Stimulated activated CD8-positive, alpha-beta memory T cell treated with anti-CD3 and anti-CD28 coated beads, Interleukin-15, amount 100 ng/mL, for 48 hours (primary cell): ENCODE measurements at places on chromosomes 5 and 9.

DNA sequence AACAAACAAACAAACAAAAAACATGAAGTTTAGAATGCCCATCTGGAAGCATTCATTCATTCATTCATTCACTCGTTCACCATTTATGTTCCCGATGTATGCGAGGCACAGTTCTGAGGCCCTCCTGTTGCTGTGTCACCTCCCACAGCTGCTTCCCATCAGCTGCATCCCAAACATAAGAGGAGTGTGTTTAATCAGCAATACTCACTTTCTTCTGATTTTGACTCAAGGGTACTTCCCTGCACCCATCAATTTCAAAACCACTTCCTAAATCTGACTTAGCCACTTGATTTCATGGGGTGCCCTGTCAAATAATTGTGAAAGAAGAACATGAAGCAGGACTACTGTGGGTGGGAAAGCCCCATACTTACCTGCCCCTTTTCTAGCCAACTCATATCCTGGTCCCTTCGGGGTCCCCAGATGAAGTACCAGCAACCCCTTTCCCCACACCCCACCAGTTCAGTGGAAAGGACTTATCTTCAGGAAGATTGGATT is 128.0 kb upstream of the IL12B start:
- DNase-seq, result peak; percentile 13

GRCh38 chr5:9295466-9295801 is 250.4 kb downstream of the SEMA5A start:
- DNase-seq, result no peak

GRCh38 chr5:15550502-15551112 is 50.6 kb downstream of the FBXL7 start:
- no peak for DNase-seq

- no peak for DNase-seq
Measured at GRCh38 chr9:81532251-81532650, 157.1 kb downstream of the TLE1 start.

- no peak for DNase-seq
Measured at GRCh38 chr9:7960320-7961050, 160.9 kb upstream of the DMAC1 start.

DNA sequence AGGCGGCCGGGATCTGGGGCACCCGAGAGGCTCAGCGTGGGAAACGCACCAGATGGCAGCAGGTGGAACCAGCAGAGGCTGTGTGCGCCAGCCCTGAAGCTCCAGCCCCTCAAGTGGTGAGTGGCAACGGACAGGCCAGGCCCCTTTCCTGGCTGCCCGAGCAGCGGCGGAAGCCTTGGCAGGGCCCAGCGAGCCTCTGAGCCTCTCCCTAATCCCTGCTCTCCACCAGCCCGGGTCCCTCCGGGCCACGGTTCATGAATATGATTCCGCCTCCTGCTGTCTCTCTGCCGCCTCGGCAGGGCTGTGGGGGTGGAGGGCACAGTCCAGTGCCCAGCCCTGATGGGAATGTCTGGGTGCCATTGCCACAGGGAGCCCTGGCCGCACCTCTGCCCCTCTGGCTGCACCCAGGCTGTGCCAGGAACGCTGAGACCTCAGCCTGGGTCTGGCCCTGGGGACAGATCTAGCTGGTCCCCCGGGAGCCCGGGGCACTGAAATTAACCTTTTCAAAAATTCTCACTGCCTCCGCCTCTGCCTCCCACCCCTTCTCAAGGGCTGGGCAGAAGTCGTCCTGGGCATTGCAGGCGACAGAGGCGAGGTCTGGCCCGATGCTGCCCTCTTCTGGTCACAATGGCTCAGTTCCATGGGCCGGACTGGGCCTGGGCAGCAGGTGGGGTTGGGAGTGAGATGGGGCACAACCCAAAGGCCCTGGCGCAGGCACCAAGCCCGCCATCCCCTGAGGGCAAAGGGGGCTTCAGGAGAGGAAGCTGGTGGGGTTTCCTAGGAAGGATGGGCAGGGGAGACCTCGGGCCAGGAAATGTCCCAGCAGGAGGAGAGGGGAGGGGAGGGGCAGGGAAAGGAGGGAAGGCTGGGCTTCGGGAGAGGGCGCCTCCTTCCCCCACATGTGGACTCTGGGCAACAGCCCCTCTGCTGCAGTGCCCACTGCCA is 20.3 kb downstream of the CCDC187 start:
- DNase-seq, result peak; percentile 52

- DNase-seq, result no peak
Measured at GRCh38 chr9:6877671-6878161, 119.9 kb downstream of the KDM4C start.

- no peak for DNase-seq
Measured at GRCh38 chr9:17955409-17955808, 376.5 kb downstream of the SH3GL2 start.

DNA sequence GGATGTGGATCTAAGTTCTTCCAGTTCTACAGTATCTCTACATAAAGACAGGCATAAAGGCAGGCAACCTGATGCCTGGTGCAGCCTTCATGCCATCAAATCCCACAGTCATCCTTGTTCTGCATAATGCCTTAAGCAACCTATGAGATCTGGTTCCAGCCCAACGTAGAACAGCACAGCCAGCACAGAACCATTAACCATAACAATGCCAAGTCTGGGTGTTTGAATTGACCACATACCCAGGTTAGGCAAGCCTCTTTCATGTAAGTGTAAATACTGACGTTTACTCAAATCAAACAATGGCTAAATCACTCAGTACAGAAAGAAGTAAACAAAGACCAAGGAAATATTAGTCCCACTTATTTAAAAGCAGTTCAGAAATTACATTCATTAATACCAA is 195.0 kb downstream of the ADAMTSL1 start:
- no peak for DNase-seq

GRCh38 chr9:27447031-27447683 is 76.9 kb upstream of the IFNK start:
- no peak for DNase-seq

DNA sequence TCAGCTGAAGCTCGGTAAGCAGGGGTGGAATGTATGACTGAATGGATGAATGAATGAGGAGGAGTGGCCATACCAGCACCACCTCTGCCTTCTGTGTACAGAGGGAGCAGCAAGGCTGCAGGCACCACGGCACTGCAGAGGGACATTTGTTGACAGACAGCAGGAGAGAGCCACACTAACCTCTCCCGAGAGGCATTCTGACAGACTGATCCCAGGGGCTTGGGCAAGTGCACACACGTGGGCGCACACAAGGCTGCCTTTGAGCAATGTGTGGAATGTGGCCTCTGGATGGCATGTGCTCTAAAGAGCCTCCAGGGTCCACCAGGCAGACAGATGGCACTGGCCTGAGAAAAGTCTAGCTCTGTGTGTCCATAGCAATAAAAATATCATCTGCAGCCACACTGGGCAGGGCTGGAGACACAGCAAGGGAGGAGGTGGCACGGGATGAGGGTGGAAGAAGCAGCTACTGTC is 111.8 kb downstream of the ACTL7B start:
- DNase-seq, result no peak

DNA sequence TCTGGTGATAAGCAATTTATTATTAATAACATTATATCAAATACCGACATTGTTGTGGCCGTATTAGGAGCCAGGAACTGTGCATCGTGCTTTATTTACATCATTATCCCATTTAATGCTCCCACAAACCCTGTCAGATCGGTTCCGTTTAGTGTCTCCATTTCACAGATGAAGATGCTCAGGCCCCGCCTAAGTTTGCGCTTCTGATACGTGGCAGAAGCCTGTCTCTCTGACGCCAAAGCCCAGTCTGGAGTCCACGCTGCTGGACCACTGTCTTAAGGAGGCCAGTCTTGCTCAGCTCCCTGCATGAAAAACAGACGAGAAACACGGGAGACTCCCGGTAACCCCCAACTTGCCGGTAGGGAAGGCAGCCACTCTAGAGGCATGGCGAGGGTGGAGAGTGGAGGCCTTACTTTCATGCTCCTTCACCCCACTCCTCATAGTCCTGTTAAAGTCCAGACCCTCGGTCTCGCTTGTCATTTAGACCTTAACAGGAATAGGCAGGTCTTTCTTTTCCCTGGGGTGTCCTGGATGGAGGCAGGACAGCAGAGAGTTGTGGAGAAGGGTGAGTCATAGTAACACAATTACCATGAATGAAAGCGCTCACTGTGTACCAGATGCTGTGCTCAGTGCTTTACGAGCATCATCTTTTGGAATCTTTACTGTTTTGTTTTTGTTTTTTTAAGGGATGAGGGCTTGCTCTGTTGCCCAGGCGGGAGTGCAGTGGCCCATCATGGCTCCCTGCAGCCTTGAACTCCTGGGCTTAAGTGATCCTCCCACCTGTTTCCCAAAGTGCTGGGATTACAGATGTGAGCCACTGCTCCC is 872 bp downstream of the TXNDC15 start:
- no peak for DNase-seq

DNA sequence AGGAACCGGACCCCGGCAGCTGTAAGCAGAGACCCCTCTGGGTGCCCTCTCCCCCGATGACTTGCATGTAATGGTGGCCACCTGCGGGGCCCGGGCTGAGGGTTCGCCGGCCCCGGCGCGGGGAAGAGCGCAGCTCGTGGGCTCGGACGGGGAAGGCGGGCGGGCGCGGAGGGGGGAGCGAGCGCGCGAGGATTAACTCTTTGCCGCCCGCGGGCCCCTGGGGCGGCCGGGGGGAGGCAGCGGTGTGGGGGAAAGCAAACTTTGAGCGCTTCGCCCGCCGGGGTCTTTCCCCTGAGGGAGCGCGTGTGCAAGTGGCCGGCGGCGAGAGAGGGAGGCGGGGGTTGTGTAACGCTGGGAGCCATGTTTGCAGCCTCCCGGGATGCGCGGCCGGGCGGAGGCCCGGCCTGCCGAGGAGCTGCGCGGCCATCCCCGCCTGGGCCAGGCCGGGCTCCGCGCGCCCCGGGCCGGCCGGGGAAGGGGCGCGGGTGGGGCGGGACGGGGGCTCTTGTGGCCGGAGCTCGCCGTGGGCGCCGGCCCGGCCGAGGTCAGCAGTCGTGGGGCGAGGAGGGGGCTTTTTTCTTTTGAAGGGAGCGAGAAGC is 547 bp downstream of the ANP32B start:
- DNase-seq, result peak; percentile 21

DNA sequence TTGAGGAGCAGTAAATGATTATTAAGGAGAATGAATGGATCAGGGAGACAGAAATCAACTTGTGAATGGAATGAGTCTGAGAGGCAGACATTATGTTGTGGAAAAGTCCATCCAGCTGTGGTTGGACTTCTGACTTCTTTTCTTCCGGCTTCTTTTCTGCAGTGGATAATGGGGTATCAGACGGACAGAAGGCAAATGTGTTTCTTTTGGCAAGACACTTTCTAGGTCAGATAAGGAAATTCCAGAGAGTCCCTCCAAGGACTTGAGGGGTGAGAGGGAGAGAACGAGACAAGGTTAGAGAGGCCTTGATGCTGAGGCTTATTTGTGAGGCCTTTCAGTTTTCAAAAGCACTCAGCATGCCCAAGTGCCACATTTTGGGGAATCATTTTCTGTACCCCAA is 17.1 kb upstream of the GRHPR start:
- no peak for DNase-seq

- no peak for DNase-seq
Measured at GRCh38 chr5:2173151-2173834, 290.6 kb upstream of the IRX4 start.

DNA sequence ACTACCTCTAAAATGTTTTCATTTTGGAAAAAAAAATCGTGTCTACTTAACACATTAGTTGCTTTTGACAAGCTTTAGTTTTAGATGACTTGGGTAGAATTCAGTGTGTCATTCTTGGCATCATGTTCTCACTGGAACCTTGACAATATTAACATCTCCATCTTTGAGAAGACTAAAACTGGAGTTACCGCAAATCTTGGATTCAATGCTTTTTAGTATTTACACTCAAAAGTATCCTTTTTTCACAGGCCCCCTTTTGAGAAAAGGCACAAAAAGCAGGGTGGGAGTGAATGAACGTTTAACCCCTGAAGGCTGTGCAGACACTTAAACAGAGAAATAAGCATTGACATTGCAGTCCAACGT is 549.1 kb downstream of the CSNK1G3 start:
- no peak for DNase-seq

- no peak for DNase-seq
Measured at GRCh38 chr9:130498298-130498917, 53.6 kb downstream of the ASS1 start.

DNA sequence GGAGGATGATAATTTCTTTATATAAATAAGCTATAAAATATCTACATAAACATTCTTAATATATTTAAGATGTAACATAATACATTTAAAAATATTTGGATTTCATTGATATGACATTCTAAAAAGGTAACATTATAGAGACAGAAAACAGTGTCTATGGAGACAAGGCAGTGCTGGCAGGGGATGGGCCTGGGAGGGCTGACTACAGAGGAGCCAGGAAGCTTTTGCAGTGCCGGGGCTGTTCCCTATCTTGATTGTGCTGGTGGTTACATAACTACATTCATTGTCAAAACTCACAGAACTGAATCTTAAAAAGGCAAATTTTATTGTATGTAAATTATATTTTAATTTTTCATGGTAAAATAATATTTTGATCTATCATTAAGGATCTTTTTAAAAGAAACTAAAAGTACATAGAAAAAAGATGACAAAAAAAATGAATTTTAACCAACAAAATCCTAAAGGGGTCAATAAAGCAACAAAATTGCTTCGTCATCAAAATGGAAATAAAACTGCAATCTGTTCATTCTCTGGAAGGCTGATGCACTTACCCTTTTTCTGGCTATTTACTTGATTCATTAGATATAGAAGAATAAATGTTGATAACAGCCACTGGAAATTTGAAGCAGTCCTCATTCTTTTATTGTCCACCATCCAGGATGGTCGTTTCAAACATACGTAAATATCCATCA is 26.3 kb downstream of the LIFR start:
- DNase-seq, result no peak

GRCh38 chr5:88718736-88719135 is 164.2 kb downstream of the MEF2C start:
- no peak for DNase-seq

GRCh38 chr5:63154476-63155309 is 576.1 kb downstream of the LRRC70 start:
- DNase-seq, result no peak

GRCh38 chr9:88852794-88853193 is 138.5 kb upstream of the S1PR3 start:
- no peak for DNase-seq

DNA sequence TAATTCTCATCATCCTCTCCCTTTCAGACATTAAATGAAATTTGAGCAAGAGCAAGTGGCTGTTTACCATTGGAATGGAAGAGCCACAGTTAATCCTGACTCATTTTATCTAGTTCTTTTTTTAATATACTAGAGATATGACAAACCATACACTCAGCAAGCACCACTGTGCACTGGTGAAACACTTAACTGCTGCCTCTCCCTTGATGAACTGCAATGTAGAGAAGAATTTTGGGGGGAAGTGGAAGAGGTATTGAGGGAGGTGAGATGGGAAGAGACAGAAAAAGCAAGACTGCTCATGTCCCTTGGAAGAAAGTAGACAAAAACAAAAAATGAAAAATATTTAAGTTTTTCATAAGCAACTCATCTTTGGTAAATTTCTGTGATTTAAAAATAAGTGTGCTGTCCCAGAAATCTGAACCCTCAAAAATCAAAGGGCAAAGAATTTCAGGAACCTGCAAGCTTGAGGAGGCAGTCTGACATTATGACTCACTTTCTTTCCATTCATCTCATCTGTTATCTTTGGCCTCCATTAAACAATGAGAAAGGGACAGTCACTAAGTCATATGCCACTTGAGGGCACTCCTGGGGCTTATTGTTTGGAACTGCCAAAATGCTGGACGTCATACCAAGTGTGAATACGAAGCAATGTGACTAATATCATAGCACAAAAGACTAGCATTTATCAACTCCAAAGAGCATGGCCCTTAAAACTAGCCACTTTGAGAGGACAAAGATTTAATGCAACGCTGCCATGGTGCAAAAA is 566.8 kb upstream of the DMAC1 start:
- DNase-seq, result no peak
